Stimulated activated CD8-positive, alpha-beta memory T cell treated with anti-CD3 and anti-CD28 coated beads, Interleukin-4, amount 100 ng/mL, for 1 hour (primary cell): ENCODE measurements at places on chromosomes 5 and 9.

GRCh38 chr9:34493972-34494535 lies 28.7 kb downstream of the ENHO start:
- no peak for DNase-seq

DNA sequence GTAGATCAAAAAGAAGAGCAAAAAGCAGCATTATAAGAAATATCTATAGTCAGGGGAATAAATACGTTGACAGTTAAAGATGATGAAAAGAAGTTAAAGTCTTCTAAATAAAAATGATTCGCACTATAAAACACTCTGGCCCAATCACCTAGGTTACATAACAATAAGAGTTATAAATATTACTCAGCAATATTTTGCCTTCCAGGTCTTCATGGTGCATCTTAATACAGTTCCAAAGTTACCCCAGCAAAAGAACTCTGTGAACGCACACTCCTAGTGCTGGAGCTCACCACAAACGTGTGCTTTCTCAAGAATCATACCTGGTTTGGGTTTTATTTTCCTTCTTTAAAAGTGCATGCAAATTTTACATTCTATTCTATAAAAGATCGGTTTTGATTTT lies 44.7 kb downstream of the EPB41L4A start:
- DNase-seq: no peak

DNA sequence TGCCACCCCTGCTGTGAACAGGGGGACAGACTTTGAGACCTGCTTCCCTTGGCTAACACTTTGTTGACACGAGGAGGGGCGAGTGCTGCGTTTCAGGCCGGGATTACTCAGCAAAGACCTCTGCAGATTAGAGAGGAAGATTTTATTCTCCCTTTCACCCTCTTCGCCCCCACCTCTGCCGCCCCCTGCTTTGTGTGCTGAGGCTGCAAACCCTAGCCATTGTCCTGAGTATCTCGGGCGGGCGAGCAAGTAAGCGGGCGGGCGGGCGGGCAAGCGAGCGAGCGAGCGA lies 6.0 kb downstream of the ISL1 start:
- DNase-seq: no peak

GRCh38 chr9:102950346-102950745 lies 44.8 kb upstream of the CYLC2 start:
- no peak for DNase-seq

DNA sequence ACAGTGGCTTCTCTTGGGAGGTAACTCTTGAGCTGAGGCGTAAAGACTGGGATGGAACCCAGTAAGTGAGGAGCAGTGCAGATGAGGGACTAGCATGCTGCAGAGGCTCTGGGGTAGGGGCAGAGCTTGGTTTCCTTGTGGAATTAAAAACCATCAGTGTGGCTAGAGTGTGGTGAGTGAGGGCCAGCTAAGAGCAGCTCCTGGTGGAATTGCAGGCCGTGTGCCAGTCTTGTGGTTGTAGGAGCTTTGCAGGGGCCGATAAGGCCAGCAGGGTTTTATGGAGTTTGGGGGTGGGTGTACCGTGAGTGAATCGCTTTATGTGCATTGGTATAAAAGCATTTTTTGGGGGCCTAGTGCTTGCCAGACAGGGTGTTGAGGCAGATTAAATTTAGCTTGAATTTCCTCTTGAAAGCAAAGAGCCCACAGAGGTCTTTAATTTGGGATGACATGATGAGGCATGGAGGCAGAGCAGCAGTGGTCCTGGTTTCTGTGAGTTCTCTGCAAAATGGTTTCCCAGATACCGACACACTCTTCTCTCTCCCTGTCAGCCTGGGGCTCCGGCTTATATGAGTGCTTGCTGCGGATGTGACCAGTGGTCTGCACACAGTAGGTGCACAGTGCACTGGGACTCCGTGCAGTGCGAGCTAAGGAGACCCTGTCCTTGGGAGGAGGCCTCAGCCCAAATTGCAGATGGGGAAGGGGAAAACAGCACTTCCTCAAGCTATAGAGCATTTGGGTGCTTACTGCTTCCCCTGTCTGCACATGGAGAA lies 176.4 kb upstream of the PITX1 start:
- DNase-seq: no peak

DNA sequence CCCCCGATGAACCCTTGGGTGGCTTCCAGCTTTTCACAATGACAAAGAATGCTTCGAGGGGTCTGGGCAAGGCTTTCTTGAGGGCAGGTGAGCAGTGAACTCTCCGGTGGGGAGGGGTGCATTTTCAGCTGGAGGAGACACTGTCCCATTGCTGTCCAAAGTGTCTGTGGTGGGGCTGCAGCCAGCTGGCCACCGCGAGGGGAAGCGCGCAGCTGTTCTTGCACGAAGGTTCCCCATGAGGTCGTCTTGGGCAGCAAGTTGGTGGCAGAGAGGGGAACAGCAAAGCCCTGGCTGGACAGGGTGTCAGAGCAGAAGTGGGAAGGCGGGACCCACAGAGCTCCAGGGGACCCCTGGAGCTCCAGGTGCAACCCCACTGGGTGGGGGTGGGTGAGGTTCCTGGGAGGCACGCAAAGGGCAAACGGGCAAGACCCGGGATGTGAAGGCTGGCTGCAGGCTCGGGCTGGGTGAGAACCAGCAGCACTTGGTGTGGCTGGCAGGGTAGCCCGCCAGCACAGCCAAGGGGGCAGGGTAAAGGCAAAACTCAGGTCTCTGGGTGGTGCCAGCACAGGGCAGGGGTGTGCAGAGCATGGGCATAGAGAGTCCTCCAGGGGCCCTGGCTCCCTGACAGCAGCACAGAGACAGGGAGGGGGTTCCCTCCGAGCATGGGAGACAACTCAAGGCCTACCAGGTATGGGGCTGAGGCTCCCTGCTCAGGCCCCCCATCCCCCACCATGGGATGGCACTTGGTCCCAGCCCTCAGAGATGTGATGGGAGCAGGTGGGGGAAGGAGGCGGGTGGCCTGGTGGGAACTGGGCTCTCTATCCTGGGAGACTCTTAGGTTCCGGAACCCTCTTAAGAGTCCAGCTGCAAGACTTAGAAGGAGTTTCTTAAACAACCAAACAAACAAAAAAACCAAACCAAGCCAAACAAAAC lies 26.6 kb downstream of the TSPAN17 start:
- no peak for DNase-seq

- no peak for DNase-seq
Observed at GRCh38 chr5:133881576-133882388, 86.6 kb downstream of the C5orf15 start.

DNA sequence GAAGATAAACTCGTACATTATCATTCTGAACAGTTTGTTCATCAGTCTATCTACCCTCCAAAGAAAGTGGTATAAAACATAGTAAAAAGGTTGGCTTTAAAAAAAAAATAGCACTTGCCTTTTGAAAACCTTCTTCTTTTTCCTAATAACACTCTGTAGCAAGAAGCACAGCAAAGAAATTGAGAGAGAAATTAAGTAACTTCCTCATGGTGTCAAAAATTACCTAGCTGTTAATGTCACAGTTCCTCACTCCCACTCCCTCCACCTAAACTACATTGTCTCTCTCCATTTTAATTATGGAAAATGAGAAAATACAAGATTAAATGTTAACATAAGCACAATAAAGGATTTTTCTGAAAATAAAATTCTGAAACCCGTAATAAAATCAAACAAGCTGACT lies 72.2 kb downstream of the CERT1 start:
- DNase-seq: no peak

GRCh38 chr9:135474915-135475314 lies 4.7 kb upstream of the PPP1R26 start:
- DNase-seq: no peak

DNA sequence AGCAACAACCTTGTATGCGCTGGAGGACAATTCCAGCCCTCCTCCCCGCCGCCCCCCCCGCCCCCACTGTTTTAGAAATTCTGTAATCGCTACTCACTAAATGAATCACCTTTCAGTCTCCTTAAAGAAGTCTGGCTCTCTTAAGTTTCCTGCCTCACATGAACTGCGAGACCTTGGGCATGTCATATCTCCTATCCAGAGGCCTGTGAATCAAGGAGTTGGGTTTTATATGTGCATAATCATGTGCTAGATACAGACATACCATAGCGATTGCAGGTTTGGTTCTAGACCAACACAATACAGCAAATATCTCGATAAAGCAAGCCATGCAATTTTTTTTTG lies 337 bp upstream of the DMAC1 start:
- no peak for DNase-seq

- DNase-seq: no peak
Observed at GRCh38 chr9:121888438-121888775, 204.7 kb downstream of the TTLL11 start.

DNA sequence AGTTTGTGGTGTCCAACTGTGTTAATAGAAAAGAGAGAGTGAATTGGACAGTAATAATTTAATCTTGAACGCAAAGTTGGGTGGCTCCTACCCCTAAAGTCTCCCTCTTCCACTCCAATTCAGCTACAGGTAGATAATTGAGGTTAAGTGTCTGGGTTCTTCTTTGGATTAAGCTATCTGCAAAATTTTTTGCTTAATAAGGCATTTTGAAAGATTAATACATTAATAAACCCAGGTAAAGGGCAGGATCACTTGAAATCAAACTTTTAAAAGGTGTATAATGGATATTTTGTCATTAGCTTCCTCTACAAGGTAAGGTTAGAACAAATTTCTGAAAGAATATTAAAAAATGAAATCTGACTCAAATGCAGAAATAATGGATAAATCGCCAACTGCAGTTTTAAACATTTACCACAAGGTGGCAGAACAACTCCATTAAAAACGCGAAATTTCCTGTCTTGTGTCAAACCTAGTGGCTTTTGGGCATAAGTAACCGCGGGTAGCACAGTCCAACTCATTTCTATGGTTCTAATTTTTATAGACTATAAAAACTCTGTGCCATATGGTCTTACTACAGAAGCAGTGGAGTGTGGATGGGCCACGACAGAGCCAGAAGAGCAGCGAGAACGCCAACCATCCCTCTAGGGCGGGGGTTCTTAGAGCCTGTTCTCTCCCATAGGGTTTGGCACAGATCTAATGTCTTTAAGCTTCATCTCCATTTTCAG lies 276.5 kb downstream of the ARHGEF28 start:
- no peak for DNase-seq

DNA sequence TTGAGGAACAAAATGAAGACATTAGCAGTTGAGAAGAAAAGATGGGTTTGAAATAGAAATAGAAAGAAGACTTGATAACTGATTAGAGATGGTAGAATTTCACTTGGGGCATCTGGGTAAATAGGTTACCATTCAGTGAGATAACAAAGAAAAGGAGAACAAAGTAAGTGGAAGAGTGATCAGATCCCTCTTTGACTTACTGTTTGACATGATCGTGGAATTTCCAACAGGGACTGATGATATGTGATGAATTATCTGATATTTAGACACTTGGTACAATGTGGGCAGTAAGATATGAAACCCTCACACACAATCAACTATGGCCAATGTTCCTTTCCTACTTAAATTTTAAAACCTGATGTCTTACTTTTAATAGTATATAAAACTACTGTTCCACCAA lies 70.1 kb upstream of the STARD4 start:
- no peak for DNase-seq

- DNase-seq: peak; percentile 2
Observed at GRCh38 chr5:168291342-168291963, at the start of gene WWC1. TSS of gene WWC1 (plus strand) at chr5:168291645. CDS start at chr5:168292153, 508 bp downstream.

DNA sequence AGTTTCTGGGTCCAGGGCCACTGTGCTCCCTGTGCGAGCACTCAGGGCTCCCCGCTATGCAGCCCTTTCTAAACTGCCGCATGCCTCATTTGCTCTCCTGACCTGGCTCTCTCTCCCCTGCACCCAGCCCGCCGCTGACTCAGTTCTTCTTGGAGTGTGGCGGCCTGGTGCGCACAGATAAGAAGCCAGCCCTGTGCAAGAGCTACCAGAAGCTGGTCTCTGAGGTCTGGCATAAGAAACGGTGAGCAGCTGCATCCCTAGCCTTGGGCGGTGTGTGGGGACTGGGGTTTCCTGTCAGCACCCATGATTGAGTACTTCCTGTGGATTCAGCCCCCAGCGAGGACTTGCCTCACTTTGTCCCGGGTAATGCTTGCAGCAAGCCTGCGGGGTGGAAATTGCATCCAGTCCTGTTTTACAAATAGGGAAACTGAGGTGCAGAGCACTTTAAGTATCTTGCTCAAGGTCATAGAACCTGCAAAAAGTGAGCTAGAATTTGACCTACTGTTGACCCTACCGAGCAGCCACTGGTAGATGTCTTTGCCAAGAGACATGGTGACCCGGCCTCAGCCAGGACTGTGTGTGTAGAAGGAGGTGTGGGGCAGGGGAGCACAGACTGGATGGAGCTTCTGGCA lies 27.9 kb downstream of the USP20 start:
- no peak for DNase-seq

- no peak for DNase-seq
Observed at GRCh38 chr5:159777049-159777660, 139.1 kb upstream of the ADRA1B start.

GRCh38 chr5:62547945-62548630 lies 30.5 kb upstream of the LRRC70 start:
- DNase-seq: no peak

DNA sequence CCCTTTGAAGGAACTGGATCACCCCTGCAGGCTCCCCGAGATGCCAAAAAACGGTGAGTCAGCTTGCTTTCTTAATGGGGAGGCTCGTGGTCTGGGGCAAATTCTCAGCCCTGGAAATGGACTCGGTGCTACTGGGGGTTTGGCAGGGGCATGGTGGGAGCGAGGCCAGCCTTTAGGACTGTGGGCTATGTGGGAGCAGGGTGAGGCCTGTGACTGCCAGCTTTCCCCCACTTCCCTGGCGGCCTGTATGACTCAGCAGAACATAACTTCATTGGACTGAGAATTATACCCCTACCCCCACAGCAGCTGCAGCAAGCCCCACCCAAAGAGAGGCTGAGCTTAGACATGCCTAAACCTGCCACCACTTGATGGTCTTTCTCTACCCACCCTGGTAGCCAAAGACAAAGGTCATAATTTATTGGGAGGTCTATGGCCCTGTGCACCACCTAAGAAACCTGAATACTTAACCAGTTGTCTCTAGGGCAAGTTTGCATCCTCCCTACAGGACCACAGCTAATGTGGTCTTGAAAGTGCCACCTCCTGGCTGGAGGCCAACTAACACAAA lies 325.3 kb downstream of the TLE1 start:
- DNase-seq: no peak

DNA sequence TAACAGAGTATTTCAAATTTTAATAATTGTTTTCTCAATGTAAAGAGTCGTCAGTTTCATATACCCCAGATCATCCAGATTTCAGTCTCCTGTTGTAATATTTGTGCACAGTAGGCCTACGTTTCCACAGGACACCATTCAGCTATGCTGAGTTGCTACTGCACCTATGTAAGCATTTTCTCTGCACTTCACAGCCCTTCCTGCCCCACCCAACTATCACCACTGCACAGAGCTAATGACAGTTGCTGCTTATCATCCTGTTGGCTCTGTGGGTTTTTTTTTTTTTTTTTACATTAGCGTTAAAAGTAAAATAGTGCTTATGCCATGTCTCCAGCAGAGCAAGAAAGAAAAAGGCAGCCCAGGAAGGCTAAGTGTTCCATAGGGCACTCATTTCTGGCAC lies 5.9 kb upstream of the PRKACG start:
- DNase-seq: no peak

DNA sequence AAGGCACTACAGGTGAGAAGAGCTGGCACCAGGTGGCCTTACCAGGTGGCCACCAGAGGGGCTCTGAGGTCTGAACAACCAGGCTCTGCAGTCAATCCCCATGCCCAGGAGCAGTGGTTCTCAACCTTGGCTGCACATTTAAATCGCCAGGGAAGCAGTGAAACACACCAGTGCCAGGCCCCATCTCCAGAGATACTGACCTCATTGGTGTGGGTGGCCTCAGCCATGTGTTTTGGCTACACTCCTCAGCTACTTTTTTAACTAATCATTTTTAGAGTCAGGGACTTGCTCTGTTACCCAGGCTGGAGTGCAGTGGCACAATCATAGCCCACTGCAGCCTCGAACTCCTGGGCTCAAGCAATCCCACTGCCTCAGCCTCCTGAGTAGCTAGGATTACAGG lies 56.0 kb downstream of the GABBR2 start:
- DNase-seq: no peak

GRCh38 chr5:5752844-5753243 lies 330.4 kb downstream of the ICE1 start:
- no peak for DNase-seq
